NCI-H2029 treated with DMSO at 0.1 percent for 48 hours (cell line): ENCODE measurements at places on chromosomes 16 and 17.

GRCh38 chr16:66612422-66612821 lies 7.9 kb downstream of the CMTM3 start:
- DNase-seq = no peak

DNA sequence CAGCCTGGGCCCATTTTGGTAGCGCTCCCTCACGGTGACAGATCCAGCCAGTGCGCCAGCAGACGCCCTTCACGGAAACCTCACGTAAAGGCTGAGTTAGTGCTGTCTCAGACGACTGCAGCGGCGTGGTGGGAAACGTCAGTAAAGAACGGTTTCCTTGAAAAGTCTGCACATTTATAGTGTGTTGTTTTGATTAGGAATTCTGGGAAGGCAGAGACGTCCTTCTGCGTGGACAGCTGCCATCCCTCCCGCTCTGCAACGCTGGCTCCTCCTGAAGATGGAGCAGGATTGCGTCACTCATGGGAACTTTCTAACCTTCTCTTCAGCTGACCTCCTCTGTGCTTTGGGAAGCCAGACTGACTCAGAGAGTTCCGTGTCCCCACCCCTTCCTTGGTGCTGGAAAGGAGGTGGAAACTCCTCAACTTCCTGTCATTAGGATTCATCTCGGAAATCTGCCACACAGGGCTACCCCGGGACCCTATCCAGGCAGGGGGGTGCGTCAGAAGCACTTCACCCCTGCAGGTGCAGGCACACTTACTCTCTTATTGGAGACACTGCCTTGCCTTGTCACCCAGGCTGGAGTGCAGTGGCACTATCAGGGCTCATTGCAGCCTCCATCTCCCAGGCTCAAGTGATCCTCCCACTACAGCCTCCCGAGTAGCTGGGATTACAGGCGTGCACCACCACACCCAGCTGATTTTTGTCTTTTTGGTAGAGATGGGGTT lies 24.3 kb upstream of the CRISPLD2 start:
- DNase-seq = no peak

DNA sequence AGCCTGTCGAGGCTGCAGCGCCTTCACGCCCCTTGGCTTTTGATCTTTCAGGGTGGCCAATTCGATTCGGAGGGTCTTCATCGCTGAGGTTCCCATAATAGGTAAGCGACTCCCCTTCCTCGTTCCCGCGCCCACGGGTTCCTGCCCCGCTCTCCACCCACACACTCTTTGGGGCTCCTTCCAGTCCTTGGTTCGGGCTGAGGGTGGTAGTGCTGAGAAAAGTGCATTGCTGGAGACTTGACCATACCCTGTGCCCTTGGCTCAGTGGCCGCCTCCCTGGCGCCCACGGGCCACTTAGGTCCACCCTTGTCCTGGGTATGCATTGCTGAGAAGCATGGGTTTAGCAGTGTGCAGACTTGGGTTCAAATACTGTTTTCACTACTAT lies 491 bp downstream of the POLR2C start:
- no peak for DNase-seq

DNA sequence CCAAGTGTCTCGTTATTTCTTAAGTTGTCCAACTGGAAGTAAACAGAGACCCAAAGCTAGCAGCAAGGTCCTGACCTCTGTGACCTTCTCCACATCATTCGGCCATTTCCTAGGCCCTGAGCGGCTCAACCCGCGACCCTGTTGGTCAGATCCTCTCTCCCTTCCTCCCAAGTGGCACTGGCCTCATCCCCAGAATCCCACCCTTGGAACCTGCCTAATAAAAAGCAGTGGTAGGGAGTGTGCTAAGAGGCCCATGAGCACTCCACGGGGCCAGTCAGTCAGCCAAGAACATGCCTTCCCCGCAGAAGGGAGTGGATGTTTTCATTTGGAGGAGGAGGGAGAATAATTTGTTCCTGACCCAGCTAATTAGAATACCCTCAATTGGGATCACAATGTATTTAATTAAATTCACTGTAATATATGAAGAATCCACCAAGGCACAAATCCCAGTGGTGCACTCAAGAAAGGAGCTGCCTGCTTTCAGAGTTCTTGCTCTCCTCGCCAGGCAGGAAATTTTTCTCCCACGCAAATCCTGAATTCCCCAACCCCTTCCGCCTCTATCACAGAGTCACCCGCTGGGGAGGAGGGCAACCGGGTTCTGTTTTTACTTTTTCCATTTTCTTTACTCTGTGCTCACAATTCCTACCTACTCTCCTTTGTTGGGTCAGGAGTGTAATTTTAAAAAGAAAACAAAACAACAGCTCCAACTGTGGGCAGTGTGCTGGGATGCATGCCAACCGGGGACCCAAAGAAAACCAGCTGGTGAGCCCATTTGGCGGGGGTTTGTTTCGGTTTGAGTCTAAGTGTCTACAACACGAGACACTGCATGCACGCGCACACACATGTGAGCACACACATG lies 153.4 kb downstream of the ZFHX3 start:
- DNase-seq = no peak

- DNase-seq = no peak
Observed at GRCh38 chr17:16649585-16649984, 4.1 kb downstream of the ZNF624 start.
